ENCODE measurements at places on chromosomes 6 and 20.

GRCh38 chr6:35675871-35676459, 12.8 kb downstream of the FKBP5 start:
- DNase-seq = no peak

- no peak for DNase-seq
These were observed 686 bp downstream of the GINS1 start for GRCh38 chr20:25408170-25408547.

- no peak for DNase-seq
These were observed 5.9 kb downstream of the ZNF512B start for GRCh38 chr20:63963784-63964301.

GRCh38 chr6:26140254-26140966, 53.2 kb downstream of the HFE start:
- DNase-seq = no peak

GRCh38 chr6:18509871-18510643, 122.9 kb downstream of the RNF144B start:
- DNase-seq = no peak

GRCh38 chr20:36408219-36408618, 102.1 kb downstream of the DLGAP4 start:
- peak; percentile 20 for DNase-seq

- no peak for DNase-seq
These were observed 6.3 kb upstream of the FOXA2 start for GRCh38 chr20:22590662-22591061.

GRCh38 chr6:3421791-3422434, 34.9 kb downstream of the SLC22A23 start:
- no peak for DNase-seq

GRCh38 chr20:39910536-39910935, 778.5 kb downstream of the MAFB start:
- peak; percentile 18 for DNase-seq
